ENCODE measurements at places on chromosomes 12 and 14. TPM values are rescaled to one million over a fixed set of nuclear protein-coding genes. Genes with fewer than 3 reads are reported as not detected.

The CLEC4C gene
- total RNA-seq, result not detected

DNA sequence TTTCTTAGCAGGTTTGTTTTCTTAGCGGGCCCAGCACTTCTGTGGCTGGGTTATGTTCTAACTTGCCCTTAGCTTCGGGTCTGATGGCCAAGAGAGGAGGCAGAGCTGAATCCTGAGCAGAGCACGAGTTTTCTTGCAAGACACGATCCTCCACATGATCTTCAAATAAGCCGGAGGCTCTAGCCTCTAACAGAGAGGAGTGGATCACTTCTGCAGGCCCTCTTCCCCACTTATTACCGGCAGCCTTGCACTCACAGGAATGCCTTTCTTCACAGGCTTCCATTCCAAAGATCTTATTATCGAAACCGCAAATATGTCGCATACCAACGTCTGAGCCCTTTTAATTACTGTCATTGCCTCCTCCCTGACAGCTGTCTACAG is 79.5 kb downstream of the SINHCAF start:
- no peak overlapping the region for H3K4me3 ChIP-seq
- H3K36me3 ChIP-seq, result no peaks in the 10 kb centered on the region
- H3K27me3 ChIP-seq, result peaks cover 4% of the 10 kb centered on the region
- H3K4me1 ChIP-seq, result no peaks in the 10 kb centered on the region
- DNase-seq, result no peak
- H3K27ac ChIP-seq, result no peak overlapping the region

GRCh38 chr12:84276215-84276614 is 636.4 kb downstream of the SLC6A15 start:
- no peak overlapping the region for H3K4me3 ChIP-seq
- H3K36me3 ChIP-seq, result no peaks in the 10 kb centered on the region
- no peak for DNase-seq
- H3K27ac ChIP-seq, result no peak overlapping the region

GRCh38 chr12:24111616-24112015 is 162.1 kb upstream of the SOX5 start:
- H3K36me3 ChIP-seq, result no peaks in the 10 kb centered on the region
- peaks cover 7% of the 10 kb centered on the region for H3K4me1 ChIP-seq
- no peak for DNase-seq
- H3K27ac ChIP-seq, result no peak overlapping the region
- no peak overlapping the region for H3K4me3 ChIP-seq

DNA sequence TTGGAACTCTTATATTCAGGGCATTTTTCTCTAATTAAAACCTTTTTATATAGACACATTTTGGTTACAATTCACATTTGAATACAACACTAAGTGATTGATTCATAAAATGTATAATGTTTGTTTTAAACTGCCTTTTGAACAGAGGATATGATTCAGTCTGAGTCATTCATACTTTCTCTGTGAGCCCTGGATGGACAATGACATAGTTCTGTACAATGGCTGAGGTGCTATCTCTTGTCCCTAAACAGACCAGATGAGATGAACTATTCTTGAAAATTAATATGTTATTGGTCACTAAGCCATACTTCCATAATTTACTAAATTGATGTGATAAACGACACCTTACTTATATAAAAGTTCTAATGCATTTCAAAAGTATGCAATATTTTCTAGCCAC is 199.7 kb upstream of the ATXN7L3B start:
- no peak overlapping the region for H3K27ac ChIP-seq
- no peak overlapping the region for H3K4me3 ChIP-seq
- no peaks in the 10 kb centered on the region for H3K27me3 ChIP-seq
- H3K4me1 ChIP-seq, result no peaks in the 10 kb centered on the region
- DNase-seq, result no peak

DNA sequence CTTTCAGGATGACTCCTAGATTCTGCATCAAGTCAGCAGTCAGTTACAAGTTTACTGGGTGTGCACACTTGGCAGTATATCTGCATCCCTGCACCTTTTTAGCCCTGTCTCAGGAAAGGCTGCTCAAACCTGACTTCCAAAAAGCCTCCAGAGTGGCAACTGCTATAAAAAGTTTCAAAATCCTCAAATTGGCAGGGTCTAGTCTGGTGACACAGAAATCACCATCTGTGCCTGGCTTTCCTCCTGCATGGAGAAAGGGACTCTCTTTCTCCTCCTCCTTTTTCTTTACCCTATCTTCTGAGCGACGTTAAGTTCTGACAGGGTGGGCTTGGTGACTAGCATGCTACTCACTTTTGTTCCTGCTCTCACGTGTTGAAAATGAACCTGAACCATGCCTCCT is 679.5 kb downstream of the C12orf50 start:
- no peaks in the 10 kb centered on the region for H3K36me3 ChIP-seq
- no peak overlapping the region for H3K4me3 ChIP-seq
- no peaks in the 10 kb centered on the region for H3K27me3 ChIP-seq
- DNase-seq, result no peak
- no peaks in the 10 kb centered on the region for H3K4me1 ChIP-seq

DNA sequence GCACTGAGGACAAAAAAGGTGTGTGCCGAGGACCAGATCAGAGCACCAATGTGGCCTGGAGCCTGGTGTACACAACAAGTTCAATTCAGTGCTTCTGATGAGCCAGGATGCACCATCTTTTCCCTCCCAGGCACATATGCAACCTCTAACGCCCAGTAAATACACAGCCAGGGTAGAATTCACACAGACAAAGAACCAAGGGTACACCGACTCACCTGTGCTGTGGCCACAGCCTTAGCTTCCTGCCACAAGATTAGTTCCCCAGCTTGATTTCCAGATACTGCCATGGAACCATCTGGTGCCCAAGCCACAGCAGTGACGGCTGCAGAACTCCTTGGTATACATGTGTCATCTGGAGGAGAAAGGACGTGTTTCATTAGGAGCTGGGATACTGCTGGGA is 29.4 kb downstream of the PARP2 start:
- H3K4me1 ChIP-seq, result no peaks in the 10 kb centered on the region
- no peaks in the 10 kb centered on the region for H3K27me3 ChIP-seq
- no peak overlapping the region for H3K27ac ChIP-seq
- DNase-seq, result no peak
- H3K36me3 ChIP-seq, result peaks cover 96% of the 10 kb centered on the region
- H3K4me3 ChIP-seq, result no peak overlapping the region

The DCN gene
- 956 TPM for total RNA-seq

DNA sequence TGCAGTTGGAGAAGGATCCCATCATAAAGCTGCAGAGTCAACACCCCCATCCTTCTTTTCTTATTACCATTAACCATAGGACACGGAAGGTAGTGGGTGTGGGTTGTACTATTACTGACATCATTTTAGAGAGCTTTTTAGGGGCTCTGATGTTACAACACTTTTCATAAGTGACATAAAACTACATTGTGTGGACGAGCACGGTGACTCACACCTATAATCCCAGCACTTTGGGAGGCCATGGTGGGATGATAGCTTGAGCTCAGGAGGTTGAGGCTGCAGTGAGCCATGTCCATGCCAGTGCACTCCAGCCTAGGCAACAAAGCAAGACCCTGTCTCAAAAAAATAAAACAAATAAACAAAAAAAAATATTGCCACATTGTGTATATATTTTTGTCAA is 167.1 kb downstream of the DUSP6 start:
- H3K4me3 ChIP-seq, result no peak overlapping the region
- H3K36me3 ChIP-seq, result no peaks in the 10 kb centered on the region
- H3K27ac ChIP-seq, result no peak overlapping the region
- H3K4me1 ChIP-seq, result peaks cover 5% of the 10 kb centered on the region

DNA sequence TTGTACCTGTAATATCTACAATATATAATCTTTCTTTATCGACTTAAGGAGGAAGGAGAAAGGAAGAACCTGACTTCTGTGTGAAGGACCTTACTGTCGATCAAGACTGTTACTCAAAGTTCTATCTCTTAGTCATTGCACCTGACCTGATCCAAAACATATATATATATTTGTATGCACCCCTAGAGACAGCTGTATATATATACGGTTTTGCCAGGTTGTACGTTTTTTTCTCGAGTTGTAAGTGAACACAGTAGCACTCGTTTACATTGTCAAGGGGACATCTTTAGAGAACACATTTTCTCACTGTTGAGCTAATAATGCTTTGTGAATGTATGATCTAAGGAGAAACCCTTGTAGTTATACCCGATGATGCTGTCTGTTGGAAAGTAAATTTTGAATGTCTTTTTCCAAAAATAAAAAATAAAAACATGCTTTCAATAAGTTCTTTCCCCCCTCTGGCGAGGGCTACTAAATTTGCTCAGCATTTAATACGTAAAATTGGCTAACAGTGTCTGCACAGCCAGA is 536 bp upstream of the SLC35E3 start:
- H3K27ac ChIP-seq, result no peak overlapping the region
- H3K4me1 ChIP-seq, result peaks cover 23% of the 10 kb centered on the region
- H3K4me3 ChIP-seq, result no peak overlapping the region
- no peaks in the 10 kb centered on the region for H3K36me3 ChIP-seq
- no peaks in the 10 kb centered on the region for H3K27me3 ChIP-seq
- DNase-seq, result no peak

DNA sequence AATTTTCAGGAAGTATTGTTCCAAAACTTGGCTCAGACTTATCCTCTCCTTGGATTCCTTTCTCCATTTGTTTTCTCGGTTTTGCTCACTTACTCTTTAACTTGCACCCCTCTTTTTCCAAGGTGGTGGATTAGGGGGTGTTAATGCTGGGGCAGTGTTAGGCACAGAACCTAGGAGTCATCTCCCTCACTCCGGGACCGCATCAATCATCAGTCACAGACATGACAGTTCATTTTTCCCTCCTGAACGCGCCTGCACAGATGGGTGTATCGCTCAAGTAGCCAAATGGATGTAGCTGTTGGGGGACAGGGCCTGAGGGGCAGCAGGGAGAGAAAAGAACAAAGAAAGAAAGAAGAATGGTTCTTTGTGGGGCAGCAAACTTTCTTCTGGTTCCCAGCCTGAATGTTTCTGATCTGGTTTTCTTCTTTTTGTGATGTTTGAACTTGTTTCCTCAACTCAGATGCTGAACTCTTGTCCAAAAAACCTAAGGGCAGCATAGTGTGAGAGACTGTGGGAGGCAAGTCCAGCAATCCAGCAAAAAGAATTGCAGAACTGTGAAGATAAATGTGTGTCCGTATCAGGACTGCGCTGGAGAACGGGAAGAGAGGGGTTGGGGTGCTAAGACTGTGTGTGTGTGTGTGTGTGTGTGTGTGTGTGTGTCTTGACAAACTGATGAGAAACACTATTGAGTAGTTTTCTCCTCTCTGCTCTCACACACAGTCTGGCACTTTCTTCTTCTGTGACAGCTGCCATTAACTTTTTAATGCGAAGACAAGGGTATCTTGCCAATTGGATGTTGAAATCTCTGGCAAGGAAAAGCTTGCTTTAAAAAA is 131.1 kb downstream of the FBXL14 start:
- no peaks in the 10 kb centered on the region for H3K36me3 ChIP-seq
- DNase-seq, result no peak
- H3K27me3 ChIP-seq, result no peaks in the 10 kb centered on the region
- no peak overlapping the region for H3K27ac ChIP-seq
- no peaks in the 10 kb centered on the region for H3K4me1 ChIP-seq

DNA sequence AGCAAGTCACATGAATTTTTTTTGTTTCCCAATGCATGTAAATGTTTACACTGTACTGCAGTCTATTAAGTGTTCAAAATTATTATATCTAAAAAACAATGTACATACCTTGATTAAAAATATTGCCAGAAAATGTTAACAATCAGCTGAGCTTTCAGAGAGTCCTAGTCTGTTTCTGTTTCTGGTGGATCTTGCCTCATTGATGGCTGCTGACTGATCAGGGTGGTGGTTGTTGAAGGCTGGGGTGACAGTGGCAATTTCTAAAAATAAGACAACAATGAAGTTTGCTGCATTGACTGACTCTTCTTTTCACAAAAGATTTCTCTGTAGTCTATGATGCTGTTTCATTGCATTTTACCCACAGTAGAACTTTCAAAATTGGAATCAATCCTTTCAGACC is 16.6 kb upstream of the KLRD1 start:
- H3K4me1 ChIP-seq, result no peaks in the 10 kb centered on the region
- H3K27me3 ChIP-seq, result no peaks in the 10 kb centered on the region
- H3K27ac ChIP-seq, result no peak overlapping the region
- H3K36me3 ChIP-seq, result no peaks in the 10 kb centered on the region
- DNase-seq, result no peak
- H3K4me3 ChIP-seq, result no peak overlapping the region

DNA sequence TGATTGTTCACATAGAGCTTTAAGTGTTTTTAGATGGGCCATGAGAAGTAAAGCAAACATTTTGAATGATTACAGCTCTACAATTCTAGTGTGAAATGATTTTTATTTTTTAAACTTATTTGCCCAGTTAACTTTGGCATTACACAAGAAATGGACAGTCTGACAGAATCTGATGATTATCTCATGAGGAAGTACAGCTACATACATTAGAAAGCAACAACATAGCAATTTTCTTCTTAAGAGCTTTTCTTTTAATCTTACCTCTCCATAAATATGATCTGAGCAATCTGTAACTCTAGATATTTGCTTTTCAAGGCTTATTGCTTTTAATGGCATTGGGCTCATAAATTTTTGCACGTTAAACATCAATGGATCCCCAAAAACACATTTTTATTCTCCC is 26.5 kb upstream of the PPP1R12A start:
- no peak overlapping the region for H3K4me3 ChIP-seq
- no peaks in the 10 kb centered on the region for H3K27me3 ChIP-seq
- no peaks in the 10 kb centered on the region for H3K4me1 ChIP-seq
- DNase-seq, result no peak
- H3K36me3 ChIP-seq, result no peaks in the 10 kb centered on the region

- no peak overlapping the region for H3K4me3 ChIP-seq
These were observed 34.2 kb upstream of the RNASE1 start for GRCh38 chr14:20836668-20837338.

GRCh38 chr12:2806700-2807099 is 5.8 kb upstream of the ITFG2 start:
- H3K27ac ChIP-seq, result no peak overlapping the region
- no peaks in the 10 kb centered on the region for H3K27me3 ChIP-seq
- no peaks in the 10 kb centered on the region for H3K4me1 ChIP-seq
- peaks cover 35% of the 10 kb centered on the region for H3K36me3 ChIP-seq
- DNase-seq, result no peak
- no peak overlapping the region for H3K4me3 ChIP-seq

The C12orf60 gene
- 4.0 TPM for total RNA-seq

DNA sequence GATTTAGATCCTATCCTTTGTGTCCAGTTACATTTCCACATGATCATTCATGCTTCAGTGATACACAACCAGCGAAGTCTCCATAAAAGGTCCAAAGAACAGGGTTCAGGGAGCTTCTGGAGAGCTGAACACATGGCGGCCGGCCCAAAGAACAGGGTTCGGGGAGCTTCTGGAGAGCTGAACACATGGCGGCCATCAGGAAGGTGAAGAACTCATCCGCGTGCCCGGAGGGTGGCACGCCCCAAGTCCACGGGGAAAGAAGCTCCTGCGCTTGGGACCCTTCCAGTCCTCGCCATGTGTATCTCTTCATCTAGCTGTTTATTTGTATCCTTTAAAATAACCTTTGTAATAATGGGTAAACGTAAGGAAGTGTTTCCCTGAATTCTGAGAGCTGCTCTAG is 91.9 kb upstream of the FLRT2 start:
- no peak overlapping the region for H3K27ac ChIP-seq
- H3K27me3 ChIP-seq, result no peaks in the 10 kb centered on the region
- H3K4me3 ChIP-seq, result no peak overlapping the region
- no peaks in the 10 kb centered on the region for H3K36me3 ChIP-seq
- DNase-seq, result no peak
- H3K4me1 ChIP-seq, result no peaks in the 10 kb centered on the region

GRCh38 chr14:32202491-32202997 is 525 bp downstream of the RNU6-8 start:
- H3K4me1 ChIP-seq, result peaks cover 23% of the 10 kb centered on the region
- no peak overlapping the region for H3K4me3 ChIP-seq
- H3K36me3 ChIP-seq, result no peaks in the 10 kb centered on the region
- H3K27me3 ChIP-seq, result no peaks in the 10 kb centered on the region
- peak overlapping the region; percentile 95 for H3K27ac ChIP-seq
- no peak for DNase-seq

- DNase-seq, result no peak
- no peaks in the 10 kb centered on the region for H3K4me1 ChIP-seq
- H3K27ac ChIP-seq, result no peak overlapping the region
These were observed 81.4 kb upstream of the EEA1 start for GRCh38 chr12:93010461-93010860.

The ANKS1B gene
- 12.5 TPM for total RNA-seq
